Kidney glomerular epithelial cell (primary cell): ENCODE measurements at places on chromosomes 4 and X.

DNA sequence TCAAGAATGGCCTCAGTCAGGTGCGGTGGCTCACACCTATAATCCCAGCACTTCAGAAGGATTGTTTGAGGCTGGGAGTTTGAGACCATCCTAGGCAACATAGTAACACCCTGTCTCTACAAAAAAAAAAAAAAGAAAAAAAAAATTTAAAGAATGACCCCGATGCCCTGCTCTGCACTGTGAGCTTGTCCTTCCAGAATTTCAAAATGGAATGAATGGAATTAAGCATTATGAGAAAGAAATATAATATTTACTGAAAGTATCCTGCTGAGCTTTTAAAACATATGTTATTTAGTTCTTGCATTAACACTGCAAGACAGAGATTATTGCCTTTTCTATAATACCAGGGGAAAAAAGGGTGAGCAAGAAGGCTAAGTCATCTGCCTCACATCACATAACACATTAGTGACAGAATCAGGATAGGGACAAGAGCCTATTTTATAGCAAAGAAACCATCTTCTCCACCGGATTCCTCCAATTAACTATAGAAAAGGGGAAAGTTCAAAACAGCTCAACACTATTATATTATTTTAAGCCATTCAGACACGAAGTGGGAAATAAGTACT, 41.9 kb upstream of the GAB1 start:
- no peak for DNase-seq

- DNase-seq = peak; percentile 50
Measured at GRCh38 chr4:55175779-55176231, 50.4 kb upstream of the KDR start.

- no peak for DNase-seq
Measured at GRCh38 chrX:51182545-51182944, 150.1 kb upstream of the NUDT10 start.

GRCh38 chrX:132209527-132209926, 9.7 kb downstream of the RAP2C start:
- no peak for DNase-seq

DNA sequence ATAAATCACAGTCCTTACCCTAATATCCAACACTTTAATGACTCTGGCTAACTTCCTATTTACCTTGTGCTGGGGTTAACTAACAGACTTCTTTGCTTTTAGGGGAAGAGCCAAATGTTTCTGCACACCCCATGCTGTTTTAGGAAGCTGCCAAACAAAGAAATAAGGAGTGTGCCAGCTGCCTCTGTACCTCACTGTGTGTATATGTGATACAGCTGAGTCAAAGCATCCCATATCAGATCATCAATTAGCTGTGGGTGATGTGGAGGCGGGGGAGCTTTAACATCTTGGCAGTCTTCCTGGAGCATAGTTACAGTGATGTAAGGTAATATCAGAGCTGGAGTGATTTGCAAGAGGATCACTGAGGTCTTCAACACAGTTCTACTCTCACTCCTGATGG, 95.4 kb downstream of the COL25A1 start:
- DNase-seq = no peak

GRCh38 chr4:101033986-101034385, 313.3 kb downstream of the PPP3CA start:
- no peak for DNase-seq

GRCh38 chr4:19298998-19299397, 952.7 kb upstream of the SLIT2 start:
- no peak for DNase-seq

DNA sequence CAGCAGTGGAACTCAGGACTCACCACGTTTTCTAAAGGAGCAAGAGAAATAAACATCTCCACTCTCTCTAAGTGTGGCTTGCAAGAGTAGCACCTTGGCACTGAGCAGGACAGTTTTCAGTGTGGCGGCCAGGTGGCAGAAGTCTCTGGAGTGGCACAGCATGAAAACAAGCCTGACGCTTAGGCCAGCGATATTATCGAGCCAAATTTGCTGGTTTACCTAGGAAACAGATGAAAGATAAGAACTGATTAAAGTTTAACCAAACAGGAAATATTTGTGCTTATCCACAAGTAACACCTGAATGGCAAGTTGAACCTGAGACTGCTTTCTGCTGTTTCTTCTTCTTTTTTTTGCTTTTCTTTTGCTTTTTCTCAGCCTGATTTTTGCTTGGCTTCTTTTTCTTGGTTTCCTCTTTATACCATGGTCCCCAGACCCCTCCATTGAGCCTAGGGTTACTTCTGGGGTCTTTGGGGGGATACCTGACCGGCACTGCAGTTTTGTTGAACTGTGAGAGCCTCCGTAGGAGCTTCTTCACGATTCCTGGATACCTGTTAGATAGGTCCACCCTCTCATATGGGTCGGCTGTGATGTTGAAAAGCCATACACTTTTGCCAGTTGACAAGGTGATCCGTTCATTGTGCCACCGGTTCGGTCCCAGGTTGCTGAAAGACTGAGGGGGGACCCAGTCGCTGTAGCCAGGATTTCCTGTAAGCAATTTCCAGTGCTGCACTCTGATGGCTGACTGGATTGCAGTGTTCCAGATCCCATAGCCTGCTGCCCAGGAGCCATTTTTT, 77.3 kb downstream of the ARSJ start:
- DNase-seq = no peak

DNA sequence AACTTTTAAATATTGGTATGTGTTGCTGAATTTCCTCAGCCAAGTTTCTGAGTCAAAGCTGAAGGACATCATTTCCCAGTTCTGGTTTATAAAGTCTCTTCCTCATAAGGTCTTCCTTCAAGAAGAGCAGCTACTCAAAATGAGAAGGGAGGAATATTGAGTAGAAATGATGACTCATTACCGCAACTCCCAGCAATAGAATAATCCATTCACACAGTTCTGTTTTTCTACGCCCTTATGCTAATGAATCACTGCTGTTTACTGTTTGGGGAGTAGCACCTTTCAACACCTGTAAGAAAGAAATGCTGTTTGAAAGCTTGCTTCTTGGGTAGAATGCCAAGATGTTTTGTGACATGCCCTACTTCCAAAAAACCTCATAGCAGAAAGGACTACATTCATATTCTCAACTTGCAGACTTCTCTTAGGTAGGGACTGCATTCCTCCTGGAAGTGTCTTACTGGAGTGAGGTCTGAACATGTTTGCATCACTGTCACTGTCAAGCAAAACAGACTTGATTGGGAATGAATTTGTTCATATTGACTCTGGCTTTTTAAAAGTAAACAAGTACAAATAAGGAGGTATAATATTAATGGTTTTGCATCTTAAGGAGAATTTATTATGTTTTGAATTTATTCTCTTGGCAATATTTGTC, 147.2 kb upstream of the BANK1 start:
- DNase-seq = no peak

- DNase-seq = no peak
Measured at GRCh38 chr4:139265654-139266053, 14.4 kb downstream of the MGARP start.

- DNase-seq = no peak
Measured at GRCh38 chr4:38765382-38765781, 17.4 kb downstream of the TLR10 start.

- DNase-seq = no peak
Measured at GRCh38 chrX:32987142-32987541, 224.2 kb downstream of the DMD start.

- DNase-seq = no peak
Measured at GRCh38 chrX:13774696-13775095, 40.1 kb downstream of the OFD1 start.

DNA sequence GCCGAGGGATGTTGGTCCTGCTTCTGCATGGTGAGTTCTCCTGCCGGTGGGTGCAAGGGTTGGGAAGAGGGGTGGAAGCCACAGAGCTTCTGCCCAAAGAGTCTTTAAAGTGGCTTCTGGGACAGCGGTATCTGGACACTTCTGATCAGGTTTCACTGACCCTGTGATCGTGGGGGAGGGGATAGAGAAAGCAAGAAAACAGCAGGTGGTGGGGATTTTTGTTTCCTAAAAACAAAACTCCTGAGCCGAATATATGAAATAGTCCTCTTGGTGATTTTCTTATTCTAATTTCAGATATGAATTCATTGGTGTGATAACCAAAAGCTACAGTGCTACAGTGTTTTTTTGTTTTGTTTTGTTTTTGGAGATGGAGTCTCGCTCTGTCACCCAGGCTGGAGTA, 754 bp downstream of the NYX start:
- DNase-seq = no peak

GRCh38 chr4:13918110-13918509, 290.6 kb upstream of the BOD1L1 start:
- DNase-seq = peak; percentile 86

DNA sequence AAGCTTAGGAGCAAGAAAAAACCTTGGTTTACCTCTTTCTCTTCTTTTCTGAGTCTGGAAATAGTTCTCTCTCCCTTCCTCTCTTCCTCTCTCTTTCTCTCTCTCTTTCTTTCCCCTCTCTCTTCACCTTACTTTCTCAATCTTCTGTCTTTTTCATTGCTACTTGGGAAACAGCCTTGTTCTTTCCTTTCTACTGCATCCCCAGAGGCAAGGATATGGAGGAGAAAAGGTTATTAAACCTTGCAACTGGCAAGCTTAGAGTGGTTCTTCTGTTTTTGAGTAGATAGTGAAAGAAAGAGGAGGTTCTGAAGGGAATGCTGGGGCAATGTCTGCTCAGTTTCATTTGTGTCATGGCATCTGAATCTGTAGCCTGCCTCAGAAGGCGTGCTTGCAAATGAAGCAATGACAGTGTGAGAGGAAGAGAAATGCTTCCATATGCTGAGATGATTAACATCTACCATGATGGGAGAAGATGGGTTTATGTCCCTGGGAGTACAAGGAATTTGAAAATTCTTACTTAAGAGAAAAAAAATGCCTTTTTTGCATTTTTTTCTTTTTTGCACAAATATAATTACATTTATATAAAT, 190.6 kb downstream of the CEP135 start:
- no peak for DNase-seq
